IMR-90 (cell line): ENCODE measurements at places on chromosomes 5 and 9. TPM values are rescaled to one million over a fixed set of nuclear protein-coding genes. Genes with fewer than 3 reads are reported as not detected.
A peak's percentile ranks its signal among the peaks of the same experiment; 100 is the strongest.

- peak; percentile 55 for DNase-seq
Measured at GRCh38 chr9:22307013-22307711, 139.5 kb upstream of the DMRTA1 start.

DNA sequence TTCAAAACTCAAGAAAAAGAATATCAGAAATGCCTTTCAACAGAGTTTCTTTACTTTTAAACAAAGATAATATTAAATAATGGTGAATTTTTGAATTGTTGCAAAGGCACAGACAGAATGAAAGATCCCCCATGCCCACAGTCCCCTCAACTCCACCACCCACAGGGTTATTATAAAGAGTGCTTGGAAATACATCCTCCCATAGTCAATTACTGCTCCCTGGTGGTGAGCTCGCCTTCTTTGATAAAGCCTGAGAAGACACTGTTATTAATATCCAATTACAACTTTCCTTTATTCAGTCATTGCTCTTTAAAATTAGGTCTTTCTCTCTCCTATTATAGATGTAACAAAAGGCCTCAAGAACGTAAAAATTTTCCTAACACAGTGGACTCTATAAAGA lies 490.2 kb upstream of the RORB start:
- no peak for DNase-seq

DNA sequence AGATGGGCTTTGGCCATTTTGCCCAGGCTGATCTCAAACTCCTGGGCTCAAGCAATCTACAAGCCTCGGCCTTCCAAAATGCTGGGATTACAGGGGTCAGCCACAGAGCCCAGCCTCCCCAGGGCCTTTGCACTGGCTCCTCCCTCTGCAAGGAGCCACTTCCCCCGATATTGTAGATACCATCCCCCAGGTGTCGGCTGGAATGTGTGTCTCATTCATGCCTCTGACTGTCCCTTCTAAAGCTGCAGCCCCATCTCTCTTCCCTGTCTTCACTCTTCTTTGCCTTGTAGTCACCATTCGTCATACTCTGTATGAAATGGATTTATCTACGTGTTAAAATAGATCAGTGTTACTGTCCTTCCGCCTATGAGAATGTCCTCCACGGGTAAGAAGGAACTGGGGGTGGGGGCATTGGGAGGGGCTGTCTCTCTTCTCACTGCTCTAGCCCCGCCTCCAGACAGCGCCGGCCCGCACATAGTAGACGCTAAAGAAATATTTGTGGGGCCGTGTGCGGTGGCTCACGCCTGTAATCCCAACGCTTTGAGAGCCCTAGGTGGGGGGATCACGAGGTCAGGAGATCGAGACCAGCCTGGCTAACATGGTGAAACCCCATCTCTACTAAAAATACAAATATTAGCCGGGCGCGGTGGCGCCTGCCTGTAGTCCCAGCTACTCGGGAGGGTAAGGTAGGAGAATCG lies 68.5 kb downstream of the LMX1B start:
- no peak for DNase-seq

DNA sequence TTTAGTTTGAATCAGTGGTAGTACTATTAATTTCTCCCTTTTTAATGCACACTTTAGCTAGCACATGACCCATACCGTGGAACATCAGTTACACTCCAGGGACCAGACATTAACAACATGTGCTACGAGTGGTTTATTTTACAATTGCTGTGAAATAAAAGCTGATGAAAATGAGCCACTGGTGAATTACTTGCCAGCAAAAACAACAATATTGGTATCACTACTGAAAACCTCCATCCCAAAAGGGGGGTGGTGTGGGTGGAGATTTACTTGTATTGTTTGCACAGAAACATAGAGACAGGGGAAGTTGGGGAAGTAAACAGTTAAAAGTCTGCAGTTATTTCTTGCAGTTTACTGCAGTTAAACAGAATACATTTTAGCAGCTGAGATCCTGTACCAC lies 369.6 kb upstream of the GRAMD2B start:
- DNase-seq, result no peak

The STPG3 gene
- polyA plus RNA-seq, result not detected in 2 replicates
